ENCODE measurements at places on chromosomes 11 and 22.

DNA sequence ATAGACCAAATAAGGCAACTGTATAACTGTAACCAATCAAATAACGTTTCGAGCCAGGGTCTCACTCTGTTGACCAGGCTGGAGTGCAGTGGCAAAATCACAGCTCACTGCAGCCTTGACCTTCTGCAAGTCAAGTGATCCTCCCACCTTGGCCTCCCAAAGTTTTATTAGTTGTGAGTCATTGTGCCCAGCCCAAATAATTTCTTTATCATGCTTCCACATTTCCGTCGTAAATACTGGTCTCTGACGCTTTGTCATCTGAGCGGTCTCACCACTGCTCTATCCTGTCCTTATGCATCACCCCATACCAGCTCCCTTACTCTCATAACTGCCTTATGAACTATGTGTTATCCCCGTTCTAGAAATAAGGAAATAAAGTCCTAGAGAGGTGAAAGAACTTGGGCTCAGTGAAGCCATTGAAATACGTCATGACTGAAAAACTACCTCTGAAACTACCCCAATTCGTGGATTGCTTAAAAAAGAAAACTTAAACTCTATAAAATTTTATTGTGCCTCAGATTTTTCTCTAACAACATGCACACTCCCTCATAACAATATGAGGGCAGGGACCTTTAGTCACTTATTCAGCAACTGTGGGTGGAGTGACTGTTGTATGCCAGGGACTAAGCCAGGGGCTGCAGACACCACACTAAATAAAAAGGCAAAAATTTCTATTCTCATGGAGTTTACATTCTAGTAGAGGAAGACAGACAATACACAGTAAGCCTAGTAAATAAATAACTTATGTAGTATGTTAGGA lies 15.8 kb upstream of the RTN4RL2 start:
- peak; percentile 48 for DNase-seq

- DNase-seq, result no peak
Observed at GRCh38 chr11:28144808-28145207, 36.6 kb downstream of the METTL15 start.

DNA sequence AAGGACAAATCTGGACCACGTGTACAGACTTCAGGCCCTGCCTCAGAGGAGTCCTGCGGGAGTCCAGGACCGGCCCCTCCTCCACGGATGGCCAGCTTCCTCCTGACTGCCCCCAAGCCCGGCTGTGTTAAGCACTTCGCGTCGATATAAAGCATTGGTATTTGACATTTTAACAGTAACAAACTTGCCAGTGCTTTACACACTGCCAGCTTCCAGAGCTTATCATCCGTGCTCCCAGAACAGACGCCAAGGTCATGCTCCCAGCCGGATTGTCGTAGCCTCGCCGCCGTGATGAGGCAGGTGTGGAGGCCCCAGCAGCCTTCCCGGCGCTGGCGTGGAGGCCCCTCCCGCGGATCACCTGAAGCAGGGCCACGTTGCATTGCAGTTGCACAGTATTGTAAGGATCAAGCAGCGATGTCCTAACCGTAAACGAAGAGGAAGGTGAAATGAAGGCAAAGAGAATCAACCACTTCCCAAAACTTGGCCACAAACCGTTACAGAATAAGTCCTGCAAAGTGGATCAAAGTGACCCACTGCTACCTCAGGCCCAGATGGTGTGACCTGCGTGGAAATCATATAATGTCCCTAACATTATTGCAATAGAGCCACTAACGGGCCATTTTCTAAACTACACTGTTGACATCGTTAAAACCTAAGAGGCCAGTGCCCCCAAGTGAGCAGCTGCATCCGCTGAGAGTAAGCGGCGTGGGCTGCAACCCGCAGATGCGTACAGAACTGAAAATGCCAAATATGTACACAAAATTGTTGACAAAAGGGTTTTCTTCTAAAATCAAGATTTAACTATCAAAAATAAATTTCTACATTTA lies 51.6 kb downstream of the CERK start:
- DNase-seq, result no peak

DNA sequence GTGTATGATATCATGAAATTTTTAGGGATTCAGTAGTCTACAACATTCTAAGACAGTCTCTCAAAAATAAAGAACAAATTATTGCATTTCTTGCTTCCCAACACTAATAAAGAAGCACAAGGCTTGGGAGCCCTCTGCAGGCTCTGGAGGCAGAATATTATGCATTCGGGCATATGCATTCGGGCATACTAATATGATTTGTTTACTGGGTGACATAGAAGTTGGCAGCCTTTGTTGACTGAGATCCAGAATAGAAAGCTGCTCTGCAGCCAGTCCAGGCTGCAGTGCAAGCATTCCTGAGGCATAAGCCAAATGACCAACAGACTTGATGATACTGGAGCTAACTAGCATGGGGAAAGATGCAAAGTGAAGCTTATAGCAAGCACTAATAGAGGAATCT lies 945.5 kb downstream of the OPCML start:
- no peak for DNase-seq

- DNase-seq, result no peak
Observed at GRCh38 chr11:26580929-26581328, 8.9 kb upstream of the MUC15 start.

DNA sequence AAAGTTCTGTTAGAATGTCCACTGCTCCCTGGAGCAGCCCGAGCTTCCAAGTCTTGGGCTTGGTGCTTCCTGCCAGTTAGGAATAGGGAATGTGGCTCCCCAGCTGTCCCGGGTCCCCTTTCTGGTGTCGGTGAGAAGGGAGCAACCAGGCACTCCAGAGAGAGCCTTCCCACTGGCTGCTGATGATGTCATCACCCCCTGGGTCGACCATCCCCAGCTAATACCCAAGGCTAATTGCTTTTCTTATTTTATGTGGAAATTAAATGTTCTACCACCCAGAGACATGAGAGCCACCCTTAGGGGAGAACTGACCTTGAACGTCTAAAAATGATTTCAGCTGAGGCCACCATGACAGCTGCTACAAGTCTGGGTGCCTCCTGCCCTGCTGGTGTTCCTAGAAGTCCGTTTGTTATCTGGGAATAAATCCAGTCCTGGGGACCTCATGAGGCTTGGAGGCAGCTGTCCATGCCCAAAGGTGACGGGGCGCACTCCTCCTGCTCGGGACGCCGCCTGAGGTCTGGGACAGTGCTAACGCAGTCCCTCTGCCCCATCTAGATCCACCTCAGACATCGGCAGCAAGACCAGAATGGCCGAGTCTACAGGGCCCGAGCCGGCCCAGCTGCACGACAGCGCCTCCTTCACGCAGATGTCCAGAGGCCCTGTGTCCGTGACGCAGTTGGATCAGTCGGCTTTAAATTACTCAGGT lies 42.3 kb downstream of the C11orf91 start:
- no peak for DNase-seq

- DNase-seq, result no peak
Observed at GRCh38 chr22:17905445-17905844, 118.9 kb downstream of the MICAL3 start.

DNA sequence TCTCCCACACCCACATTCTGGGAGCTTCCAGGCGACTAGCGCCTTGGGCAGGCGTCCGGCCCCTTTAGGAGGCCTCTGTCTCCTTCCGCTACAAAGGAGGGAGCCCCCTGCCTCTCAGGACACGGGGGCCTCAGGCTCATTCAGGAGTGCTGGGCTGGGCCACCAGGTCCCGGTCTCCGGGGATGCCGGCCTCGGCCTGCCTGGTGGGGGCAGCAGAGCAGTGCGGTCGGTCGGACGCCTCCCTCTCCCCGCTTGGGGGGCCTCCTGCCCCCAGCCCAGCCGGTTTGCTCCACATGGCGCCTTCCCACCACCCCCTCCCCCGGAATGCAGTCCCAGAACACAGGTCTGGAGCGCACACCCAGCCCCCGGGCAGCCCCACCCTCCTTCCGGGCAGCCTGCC lies 21.9 kb downstream of the MRPL23 start:
- no peak for DNase-seq

GRCh38 chr22:42922374-42923191 lies 65.5 kb upstream of the ARFGAP3 start:
- no peak for DNase-seq

DNA sequence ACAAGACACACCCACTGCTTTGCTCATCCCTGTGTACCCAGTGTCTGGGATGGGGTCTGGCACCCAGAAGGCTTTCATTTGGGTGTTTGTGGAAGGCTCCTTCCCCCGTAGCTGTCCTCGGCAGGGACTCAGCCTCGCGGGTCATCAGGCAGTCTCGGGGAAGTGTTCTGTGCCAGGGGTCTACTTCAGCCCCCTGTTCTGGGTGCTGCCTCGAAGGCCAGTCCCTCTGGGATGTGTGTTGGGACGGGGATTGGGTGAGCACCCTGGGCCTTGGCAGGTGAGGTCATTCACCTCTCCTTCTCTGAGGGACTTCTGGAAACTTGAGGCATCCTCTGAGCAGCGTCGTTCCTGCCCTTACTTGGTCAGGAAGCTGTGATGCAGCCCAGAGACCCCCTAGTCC lies 65.5 kb downstream of the RPUSD4 start:
- DNase-seq, result no peak

- DNase-seq, result no peak
Observed at GRCh38 chr11:70473873-70474690, 75.8 kb downstream of the CTTN start.

- no peak for DNase-seq
Observed at GRCh38 chr11:17822401-17822781, 87.8 kb downstream of the KCNC1 start.

DNA sequence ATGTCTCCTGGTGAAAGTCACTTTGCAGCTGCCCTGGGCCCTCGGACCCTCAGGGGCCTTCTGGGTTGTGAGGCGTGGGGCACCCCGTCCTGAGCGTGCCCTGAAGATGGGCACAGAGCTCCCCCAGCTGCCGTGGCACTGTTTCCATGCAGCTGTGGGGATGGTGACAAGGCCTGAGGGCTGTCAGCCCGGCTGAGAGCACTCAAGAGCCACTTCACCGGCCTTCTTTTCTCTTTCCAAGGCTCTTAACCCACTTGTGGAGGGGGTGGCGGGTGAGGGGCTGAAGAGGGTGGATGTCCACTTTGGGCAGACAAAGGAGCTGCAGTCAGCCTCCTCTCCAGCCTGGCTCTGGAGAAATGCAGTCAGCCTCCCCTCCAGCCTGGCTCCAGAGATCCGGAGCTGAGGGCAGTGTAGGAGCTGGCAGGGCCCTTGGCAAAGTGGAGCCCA lies 239.5 kb downstream of the ST3GAL4 start:
- DNase-seq, result no peak

All from colonic mucosa (tissue), 4 donors.